Vein endothelial cell (primary cell): ENCODE measurements at places on chromosomes 13 and 19. TPM values are rescaled to one million over a fixed set of nuclear protein-coding genes. Genes with fewer than 3 reads are reported as not detected.

The CDC42EP5 gene
- 69.1 and 109 TPM in 2 replicates for total RNA-seq

The PIK3R2 gene
- 10.8 and 11.1 TPM in 2 replicates for total RNA-seq

The FGF22 gene
- not detected in 2 replicates for total RNA-seq

The RNF17 gene
- not detected in 2 replicates for total RNA-seq

The SETDB2 gene
- total RNA-seq = 5.9 and 6.2 TPM in 2 replicates

The IGFL2 gene
- not detected in 2 replicates for total RNA-seq

The KIR3DL1 gene
- not detected in 2 replicates for total RNA-seq

The ATP4B gene
- total RNA-seq = under 0.01 TPM in 1 of 2 replicates, not detected in the other

The ZNF682 gene
- total RNA-seq = 1.6 and 6.3 TPM in 2 replicates

The NEK5 gene
- total RNA-seq = under 0.01 and 0.10 TPM in 2 replicates

The ZNF536 gene
- total RNA-seq = not detected in 2 replicates

The COX7A1 gene
- total RNA-seq = 5.9 and 9.5 TPM in 2 replicates

The NLRP4 gene
- total RNA-seq = not detected in 2 replicates

The IGFL3 gene
- total RNA-seq = not detected in 2 replicates

The GTPBP3 gene
- 14.0 and 21.3 TPM in 2 replicates for total RNA-seq

The KLF1 gene
- total RNA-seq = not detected in 2 replicates

The MBD3L2 gene
- total RNA-seq = not detected in 2 replicates

The KLK3 gene
- not detected in 2 replicates for total RNA-seq

The DDA1 gene
- 33.3 and 46.4 TPM in 2 replicates for total RNA-seq
